Osteocyte (in vitro differentiated cells): ENCODE measurements at places on chromosomes 13 and 19. TPM values are rescaled to one million over a fixed set of nuclear protein-coding genes. Genes with fewer than 3 reads are reported as not detected.

GRCh38 chr19:35945121-35945790 is 9.1 kb downstream of the LRFN3 start:
- no peak for DNase-seq

Gene FPR2
- not detected in 2 replicates for total RNA-seq

DNA sequence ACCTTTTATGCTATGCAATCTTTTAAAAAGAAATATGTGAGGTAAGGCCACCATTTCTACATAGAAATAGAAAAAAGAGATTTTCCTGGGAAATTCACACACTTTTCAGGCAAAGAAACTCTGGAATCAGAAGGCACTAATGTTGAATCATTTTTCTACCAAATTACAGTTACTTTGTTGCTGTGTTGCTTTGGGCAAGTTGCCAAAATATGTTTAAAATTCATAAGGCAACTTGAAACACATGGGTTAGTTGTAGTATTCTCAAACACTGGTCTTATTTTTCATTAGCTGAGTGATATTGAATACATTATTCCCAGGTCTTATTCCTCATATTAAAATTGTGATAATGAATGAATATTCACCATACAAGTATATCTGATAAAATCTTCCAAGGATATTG is 195.0 kb upstream of the SLITRK1 start:
- DNase-seq, result no peak

DNA sequence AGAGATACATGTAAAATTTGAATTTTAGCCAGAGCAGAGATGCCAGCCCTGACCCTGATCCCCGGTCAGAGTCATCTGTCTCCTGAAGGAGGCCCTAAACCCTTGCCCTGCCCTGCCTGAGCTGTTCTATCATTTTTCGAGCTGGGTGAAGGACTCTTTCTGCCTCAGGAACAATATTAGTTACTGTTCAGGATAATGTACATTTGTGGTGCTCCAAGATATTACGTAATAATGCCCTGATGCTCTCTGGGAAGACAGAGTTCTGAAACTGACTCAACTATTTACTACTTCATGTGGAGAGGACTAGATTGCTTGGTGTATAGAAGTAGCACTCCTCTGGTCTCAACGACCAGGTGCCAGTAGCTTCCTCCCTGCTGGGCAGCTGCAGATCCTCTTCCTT is 37.9 kb upstream of the UBL3 start:
- no peak for DNase-seq

DNA sequence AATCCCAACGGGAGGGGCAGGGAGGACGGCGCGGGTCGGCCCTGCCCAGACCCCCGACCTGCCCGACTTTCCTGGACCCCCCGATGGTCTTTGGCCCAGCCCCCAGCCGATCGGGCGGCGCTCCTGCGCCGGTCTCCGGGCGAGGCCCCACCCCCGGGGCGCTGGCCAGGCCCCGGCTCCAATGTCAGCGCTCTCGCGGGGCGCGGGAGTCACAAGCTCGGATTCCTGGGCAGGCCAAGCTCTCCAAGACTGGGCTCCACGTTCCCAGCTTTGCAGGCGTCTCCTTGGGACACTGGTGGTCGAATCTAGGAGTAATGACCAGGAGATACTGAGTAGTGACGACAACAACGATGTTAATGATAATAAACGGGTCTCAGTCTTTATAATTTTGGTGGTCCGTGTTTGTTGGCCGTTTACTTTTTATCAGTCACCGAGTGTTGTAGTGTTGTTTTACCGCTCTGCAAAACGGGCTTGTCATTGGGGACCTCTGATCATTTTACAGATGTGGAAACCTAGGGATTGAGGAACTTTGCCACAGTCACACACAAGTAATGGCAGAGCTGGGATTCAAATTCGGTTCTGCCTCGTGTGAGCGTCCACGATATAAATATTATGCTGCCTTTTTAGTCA is 545 bp downstream of the RAD23A start:
- peak; percentile 91 for DNase-seq

GRCh38 chr13:75236774-75237173 is 245.2 kb downstream of the TBC1D4 start:
- DNase-seq, result no peak

DNA sequence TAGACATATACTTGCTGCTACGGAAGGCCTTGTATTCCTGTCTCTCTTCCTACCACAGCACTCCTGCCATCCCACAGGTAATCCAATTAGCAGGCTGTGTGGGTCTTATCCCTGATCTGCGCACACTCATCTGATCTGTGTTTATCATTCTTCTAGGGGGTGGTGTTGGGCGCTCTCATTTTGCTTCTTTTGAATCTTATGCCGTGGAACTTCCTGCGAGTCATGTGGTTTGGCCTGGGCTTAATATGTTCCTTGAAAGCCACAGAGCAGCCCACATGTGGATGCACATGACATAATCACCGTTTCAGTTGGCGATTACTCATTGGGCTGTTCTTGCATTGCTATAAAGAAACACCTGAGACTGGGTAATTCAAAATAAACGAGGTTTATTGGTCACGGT is 7.5 kb downstream of the RASA3 start:
- DNase-seq, result no peak

GRCh38 chr13:49099513-49099877 is 120.6 kb upstream of the MLNR start:
- DNase-seq, result no peak

Gene MYO1F
- 0.31 and 0.43 TPM in 2 replicates for total RNA-seq

DNA sequence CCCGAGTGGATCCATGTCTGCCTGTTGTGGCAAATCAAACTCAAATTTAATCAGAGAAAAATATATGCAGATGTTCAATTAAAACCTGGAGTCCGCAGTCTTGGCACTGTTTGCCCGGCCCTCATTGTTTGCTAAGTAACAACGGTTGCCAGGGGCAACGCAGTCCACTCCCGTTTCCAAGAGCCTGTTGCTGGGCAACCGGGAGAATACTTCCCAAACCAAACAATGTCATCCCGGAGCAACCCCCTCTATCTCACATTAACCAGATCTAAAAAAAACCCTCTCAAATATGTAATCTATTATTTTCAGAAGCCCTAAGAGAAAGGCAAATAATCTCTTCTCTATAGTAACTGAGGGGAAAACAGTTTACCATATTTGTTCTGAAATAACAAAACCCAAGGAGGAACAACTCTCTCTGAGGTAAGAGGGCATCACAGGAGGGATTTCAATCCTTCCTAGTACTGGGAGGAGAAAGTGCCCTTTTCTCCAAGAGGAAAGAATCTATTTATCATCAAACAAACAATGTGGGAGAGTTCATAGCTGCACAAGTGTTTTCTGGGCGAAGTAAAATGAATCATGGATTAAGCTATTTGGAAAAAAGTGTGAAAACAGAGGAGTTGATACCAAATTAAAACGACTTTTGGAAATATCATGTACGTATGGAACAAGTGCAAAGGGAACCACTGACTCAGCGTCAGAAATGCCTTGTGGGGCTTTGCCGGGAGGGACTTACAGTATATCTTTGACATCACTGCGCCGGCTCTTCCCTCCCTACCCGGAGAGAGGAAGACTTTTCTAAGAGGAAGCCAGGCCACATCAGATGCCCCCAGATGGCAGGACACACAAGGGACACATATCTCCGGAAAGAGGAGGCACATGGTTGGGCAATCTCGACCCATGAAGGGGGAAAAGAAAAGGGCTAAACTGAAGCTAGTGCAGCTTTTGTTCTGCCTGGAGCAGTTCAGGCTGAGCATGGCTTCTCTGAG is 43.3 kb downstream of the RFX2 start:
- DNase-seq, result peak; percentile 95

DNA sequence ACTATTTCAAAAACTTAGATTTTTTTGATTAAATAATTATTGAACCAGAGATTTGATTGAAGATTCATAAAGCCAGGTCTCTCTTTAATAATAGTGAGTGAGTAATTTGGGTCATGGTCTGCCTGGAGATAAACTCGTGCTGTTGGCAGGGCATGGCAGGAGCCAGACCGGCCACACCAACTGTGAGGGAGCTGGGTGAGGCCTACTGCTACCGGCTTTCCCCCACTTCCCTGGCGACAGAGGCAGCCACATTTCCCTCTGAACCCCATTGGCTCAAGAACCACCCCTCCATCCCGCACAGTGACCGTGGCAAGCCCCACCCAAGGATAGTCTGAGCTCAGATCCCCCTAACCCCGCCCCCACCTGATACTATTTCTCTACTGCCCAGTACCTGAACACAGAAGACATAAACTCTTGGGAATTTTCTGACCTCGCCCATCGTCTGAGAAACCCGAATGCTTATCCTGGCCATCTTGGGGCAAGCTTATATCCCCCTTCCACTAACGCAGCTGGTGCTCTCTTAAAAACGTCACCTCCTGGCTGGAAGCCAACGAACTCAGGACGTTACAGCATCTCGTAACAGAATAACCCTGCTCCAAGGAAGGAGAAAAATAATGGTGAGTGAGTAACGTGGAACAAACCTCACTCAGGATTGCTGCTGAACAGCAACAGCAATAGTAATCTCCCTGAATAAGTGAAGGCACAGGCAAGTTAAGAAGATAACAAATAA is 627.6 kb upstream of the PCDH9 start:
- DNase-seq, result no peak

DNA sequence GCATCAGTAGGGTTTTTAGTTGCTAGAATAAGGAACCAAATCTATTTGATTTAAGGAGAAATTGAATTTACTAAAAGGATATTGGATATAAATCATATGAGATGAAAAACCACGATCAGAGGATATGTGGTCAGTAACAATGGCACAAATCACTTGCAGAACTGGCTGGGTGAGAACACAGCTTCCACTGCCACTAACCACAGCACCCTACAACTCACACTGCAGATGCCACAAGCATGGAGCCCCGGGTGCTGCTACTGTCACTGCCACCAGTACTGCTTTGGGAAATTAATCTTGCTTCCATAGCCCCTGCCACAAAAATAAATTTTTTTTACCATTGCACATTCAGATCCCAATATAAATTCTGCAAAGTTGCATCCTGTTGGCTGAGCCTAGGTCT is 40.6 kb upstream of the KLF12 start:
- no peak for DNase-seq

Gene ZNF550
- total RNA-seq, result 10.3 and 11.0 TPM in 2 replicates

DNA sequence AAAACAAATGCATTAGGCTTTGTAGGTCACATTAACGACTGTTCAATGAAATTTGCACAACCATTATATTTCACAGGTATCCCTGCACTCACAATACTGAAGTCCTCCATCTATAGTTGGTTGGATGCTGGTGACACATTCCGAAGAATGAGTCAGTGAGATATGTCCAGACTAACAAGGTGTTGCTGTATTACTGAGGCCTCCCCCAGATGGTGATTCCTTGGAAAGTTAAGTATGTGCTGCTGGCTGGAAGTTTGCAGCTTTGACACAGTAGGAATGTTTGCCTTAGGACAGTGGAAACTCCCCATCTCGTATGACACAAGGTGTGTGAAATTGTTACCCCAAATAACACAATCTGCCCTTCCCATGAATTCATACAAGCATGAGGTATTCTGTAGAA is 46.6 kb downstream of the FGF14 start:
- DNase-seq, result no peak
